ENCODE measurements at places on chromosomes 13 and 19.

DNA sequence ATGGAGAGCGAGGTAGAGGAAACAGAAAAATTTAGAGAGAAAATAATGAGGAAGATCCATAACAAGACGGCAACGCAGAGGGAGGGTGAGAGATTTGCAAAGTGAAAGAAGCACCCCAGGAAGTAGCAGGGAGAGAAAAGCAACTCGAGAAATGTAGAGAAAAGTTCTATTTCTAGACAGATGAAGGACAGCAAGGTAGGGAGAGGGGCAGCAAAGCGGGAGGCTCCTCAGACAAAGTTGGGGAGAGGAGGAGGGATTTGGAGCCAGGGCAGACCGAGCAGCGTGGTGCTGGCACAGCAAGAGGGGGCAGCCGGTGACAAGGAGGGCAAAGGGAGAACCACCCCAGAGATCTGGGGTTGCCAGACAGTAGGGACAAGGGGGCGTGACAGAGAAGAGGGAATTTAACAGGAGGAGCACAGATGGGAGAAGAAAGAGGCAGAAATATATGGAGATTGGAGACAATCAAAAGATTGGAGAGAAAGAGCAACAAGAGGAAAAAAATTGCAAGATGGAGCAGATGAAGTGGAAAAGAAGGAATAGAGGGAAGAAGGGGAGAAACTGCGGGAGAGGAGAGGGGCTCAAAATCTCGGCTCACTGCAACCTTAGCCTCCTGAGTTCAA is 989 bp downstream of the ZNF766 start:
- DNase-seq, result no peak

DNA sequence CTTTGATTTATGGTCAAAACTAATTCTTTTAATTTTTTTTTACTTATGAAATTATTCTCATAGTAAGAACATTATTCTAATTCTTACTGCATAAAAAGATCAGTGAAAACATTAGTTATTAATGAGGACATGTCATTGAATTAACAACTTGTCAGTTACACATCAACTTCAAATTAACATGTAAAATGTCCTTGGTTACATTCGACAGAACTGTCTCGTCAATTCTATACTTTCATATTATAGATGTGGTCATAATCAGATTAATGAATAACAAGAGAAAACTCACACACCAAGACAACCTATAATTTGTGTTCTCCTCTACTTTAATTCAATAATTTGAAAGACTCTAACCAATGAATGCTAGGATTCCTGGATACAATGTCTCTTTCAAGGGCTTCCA is 66.7 kb downstream of the KATNAL1 start:
- no peak for DNase-seq

DNA sequence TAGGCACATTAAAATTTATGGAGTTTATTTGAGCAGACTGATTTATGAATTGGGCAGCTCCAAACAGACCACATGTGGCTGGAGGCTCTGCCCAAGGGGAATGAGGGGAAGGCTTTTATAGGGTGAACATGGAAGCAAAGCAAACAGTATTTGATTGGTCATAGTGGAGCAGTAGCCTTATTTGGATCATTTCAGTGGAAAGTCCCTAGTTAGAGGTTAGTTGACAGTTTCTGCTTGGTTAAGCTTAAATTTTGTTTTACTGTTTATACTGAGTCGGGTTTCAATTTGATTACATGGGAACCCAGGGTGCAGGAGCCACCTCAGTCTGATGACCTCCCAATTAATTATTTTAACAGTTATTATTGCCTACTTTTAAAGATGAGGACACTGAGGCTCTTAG is 140.5 kb downstream of the NDFIP2 start:
- DNase-seq, result no peak

DNA sequence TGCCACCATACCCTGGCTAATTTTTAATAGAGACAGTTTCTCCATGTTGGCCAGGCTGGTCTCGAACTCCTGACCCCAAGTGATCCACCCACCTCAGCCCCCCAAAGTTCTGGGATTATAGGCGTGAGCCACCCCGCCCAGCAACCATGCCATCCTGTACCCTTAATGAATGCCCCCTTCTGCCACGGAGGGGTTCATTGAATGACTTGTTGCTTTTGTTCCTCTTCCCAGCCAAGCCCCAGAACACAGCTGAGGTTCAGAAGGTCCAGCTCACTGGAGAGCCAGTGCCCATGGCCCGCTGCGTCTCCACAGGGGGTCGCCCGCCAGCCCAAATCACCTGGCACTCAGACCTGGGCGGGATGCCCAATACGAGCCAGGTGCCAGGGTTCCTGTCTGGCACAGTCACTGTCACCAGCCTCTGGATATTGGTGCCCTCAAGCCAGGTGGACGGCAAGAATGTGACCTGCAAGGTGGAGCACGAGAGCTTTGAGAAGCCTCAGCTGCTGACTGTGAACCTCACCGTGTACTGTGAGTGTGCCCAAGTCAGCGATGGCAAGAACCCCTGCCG is 6.0 kb downstream of the PVR start:
- no peak for DNase-seq
